ENCODE measurements at places on chromosomes 2 and 18.

DNA sequence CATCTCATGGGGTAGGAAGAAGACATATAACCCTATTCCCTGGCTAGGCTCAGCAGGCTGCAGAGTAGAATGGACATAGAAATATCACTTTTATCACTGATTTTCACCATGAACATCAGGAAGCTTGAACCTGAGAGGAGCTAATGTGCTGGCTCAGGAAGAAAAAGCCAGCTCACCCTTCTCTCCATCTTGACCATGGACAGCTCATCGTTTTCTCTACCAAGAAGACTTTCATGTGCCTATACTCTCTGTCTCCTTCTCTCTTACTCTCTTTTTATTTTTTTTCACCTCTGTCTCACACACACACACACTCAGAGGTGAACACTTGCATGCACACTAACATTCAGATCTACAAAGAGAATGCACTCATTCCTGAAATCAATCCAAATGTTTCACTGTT is 372.8 kb upstream of the CNTNAP5 start:
- DNase-seq: no peak

DNA sequence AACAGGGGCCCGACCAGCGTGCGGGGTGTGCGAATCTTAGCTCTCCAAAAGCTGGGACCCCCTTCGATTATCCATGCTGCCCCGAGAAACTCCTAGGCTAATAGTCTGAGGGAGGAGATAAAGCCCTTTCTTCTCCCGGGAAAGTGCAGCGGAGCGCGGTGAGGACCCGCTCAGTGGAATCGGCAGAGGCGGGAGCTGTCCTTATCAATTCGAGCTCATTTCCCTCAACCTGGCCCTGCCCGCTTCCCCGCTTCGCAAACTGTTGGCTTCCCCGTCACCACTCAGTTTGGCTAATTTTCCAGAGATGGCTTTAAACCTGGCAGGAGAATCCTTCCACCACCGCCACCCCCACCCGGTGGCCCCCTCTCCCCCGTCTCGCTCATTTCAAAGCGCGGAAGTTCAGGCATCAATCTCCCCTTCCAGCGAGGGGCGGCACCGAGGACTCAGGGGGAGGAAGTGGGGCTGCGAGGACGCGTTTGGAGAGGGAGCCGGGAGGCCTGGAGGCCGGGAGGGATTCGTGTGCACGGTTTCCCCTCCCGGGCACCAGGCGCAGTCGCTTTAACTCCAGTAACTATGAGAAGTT is 1.6 kb downstream of the KLHL14 start:
- DNase-seq: peak; percentile 15

DNA sequence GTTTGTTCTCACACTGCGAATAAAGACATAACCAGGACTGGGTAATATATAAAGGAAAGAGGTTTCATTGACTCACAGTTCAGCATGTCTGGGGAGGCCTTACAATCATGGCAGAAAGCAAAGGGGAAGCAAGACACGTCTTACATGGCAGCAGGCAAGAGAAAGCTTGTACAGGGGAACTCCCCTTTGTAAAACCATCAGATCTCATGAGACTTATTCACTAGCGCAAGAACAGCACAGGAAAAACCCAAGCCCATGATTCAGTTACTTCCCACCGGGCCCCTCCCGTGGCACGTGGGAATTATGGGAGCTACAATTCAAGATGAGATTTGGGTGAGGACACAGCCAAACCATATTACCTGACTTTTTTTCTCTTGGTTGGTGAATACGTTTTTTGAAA is 51.3 kb downstream of the TMEM247 start:
- DNase-seq: no peak

DNA sequence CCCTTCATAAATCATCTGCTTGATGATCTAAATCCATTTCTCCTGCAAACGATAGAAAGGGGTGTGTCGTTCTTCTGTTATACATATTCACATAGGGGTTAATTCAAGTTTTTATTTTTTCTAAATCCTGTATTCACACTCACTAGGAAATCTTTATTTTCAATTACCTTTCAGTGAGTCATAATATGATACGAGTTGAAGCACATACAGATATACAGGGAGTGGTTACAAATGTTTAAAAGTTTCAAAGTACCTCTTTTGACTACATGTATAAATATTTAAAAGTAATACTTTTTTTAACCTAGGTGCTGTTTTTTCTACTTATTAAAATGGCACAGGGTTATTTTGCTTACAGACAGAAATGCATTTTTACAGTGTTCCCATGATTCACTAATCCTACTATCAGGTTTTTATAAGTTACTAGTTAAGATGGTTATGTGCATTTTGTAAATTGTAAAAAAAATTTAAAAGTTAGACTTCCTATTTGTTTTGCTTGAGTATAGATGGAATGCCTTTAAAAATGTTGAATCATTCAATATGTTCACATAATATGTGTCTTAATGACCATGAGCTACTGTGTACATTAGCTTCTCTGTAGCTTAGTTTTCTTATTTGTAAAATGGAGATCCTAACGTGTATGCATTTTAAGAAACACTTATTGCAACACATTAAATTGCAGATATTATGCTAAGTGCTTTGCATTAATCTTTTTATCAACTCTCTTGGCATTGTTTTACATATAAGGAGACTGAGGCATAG is 1378.1 kb downstream of the DSC3 start:
- no peak for DNase-seq

DNA sequence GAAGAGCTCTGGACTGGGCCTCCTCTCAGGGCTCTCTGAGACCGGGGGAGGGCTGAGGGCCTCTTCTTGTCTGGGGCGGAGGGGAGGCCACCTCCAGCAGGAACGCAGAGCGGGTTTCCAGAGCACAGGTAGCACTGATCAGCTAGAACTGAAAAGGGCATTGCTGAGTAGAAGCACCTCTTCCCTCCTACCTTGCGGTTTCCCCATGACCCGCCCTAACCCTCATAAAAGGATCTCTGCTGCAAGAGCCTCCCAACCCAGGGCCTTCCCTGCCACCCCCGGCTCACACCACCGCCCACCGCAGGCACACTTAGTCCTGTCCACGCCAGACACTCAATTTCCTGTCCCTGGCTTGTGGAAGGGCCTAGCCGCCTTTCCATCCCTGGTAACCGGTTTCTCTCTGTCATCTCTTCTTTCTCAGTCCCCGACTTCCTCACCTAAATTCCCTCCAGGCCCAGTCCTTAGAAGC is 966 bp downstream of the ADCY3 start:
- DNase-seq: peak; percentile 65

DNA sequence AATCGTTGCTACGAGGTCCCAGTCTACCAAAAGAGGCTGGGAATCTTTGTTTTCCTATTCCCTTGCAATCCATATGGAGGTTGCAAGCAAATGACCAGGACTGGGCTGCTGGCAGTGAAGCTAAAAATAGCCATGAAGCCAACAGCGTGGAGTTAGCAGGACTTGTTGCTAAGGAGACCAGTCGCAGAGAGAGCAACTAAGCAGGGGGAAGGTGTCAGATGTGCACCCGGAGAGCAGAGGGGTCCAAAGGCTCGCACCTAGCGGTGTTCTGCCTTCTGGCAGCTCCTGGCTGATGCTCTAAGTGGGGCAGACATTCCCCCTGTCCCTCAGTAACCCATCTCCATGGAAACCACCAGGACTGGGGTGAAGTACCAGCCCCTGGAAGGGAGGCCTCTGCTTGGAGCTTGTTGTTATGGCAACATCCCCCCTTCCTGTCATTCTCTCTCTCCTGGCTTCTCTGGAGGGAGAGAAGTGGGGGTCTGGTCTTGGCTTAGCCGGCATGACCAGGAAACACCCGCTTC is 84.6 kb downstream of the DNMT3A start:
- DNase-seq: no peak

DNA sequence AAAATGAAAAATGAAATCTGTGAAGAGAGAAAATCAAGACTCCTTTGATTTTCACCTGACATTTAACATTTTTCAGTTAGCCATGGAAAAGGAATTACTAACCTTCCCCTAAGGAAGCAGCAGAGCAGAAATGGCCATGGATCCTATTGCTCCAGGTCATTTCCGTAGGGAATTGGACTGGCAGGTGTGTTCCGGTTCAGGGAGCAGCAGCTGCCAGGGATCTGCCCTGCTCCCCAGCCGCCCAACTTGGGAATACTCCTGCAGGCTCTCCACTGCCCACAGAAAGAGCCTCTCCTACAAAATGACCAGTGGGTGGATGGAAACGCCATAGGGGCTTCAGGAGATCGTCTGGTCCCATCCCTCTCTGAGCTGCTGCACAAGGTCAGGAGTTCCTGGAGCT is 86.0 kb upstream of the MAPK4 start:
- DNase-seq: no peak

DNA sequence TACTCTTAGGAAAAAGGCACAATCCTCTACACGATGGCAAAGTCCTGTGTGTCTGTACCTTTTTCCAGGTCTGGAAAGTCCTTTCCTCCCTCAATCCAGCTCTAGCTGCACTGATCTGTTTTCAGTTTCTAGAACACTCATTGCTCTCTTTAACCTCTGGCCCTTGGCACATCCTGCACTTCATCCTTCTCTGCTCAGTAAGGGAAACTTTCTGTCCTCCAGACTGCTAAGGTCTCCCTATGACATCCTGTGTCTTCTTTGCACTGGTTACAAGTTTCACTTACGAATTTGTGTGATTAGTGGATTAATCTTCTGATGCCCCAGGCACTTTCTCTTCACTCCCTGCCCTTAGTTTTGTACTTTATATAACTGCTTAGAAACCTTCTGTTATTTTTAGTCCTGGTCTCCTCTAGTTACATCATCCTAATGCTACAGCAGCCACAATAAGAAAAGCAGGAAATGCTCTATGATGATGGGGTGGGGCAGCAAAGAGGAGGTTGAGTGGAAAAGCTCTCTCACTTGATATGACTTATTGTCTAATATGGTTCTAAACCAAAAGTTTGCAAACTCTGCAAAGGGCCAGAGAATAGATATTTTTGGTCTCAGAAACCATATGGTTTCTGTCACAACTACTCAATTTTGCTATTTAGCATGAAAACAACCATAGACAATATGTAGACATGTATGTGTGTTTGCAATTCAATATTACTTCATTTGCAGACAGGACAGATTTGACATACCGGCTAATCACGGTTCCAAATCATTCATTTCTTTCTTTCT is 568.2 kb downstream of the THSD7B start:
- DNase-seq: no peak

All from hematopoietic multipotent progenitor cell treated with erythropoietin and hydrocortisone succinate and interleukin-3 and kit ligand, for 4 days (in vitro differentiated cells).